ENCODE measurements at places on chromosomes 6 and 20.

- DNase-seq: no peak
Observed at GRCh38 chr6:166423051-166423745, 40.5 kb upstream of the MPC1 start.

DNA sequence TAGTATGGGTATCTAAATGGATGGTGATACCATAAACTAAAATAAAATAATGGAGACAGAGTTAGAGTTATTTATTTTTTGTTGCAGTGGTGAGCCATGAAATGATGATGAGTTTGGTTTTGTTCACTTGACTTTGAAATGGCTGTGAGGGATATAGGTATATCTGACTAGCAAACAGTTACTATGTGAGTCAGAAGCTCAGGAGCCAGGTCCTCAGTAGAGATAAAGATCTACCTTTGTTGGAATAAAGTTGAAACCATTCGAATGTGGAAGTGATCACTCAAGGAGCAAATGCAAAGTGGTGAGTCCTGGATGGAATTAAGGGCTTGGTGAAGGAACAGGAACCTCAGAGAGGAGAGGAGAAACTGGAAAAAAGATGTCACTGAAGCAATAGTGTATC, 86.0 kb upstream of the TPD52L1 start:
- no peak for DNase-seq

DNA sequence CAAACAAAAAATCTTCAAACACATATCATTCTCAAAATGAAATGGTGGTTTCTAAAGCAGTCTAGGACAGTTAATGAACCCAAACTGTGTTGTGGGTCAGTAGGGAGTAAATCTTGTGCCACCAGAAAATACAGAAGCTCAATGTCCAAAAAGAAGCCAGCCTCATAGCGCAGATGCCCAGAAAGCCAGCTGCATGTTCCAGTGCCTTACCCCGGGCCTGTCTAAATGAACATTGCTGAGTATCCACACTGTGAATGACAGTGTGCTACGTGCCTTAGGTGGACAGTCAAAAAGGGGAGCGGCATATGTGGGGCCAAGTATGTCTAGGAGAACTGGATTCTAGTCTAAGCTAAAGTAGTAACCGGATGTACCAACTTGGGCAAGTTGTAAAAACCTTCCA, 10.9 kb downstream of the FYN start:
- no peak for DNase-seq

GRCh38 chr6:108968325-108969316, 120.4 kb downstream of the ARMC2 start:
- no peak for DNase-seq

DNA sequence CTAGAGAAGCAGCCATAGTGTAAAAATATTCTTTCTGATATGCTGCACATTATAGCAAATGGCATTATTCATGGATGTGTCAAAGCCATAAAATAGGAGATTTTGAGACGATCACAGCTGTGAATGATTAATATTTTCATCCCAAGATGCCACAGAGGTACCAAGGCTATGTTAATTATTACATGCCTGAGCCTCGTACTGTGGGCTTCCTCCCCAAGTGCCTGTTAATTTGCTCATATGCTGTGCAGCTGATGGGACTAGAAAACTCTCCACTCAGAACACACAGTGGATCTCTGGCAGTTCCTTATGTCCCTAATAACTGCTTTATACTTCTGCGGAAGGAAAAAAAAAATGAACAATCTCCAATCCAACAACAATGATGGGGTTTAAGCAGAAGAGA, 184.9 kb upstream of the TSHZ2 start:
- no peak for DNase-seq

DNA sequence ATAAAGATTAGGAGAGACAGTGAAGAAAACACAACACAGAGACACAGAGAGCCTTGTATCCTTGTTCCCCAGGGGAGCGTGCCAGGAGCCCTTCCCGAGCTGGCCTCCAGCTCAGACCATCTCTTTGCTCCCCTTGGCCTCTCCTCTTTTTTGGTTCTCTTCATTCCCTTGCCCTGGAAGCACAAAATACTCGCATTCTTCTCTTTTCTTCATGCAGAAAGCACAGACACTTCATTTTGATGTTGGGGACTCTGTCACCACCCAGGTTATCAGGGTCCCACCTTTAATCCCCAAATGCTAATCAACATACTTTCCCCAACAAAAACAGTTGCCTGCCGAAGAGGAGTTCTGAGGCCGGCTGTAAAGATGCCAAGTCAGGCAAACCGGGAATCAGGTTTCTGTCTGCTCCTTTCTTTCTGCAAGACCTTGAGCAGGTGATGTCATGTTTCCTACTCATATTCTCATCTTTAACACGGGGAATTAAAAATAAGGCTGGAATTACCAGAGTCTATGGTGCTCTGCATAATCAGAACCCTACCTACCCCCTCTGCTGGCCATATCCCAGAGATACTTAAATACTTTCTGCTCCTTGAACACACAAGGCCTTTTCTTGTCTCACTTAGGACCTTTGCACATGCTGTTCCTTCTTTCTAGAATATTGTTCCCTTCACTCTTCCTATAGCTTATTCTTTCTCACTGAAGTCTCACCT, 21.7 kb downstream of the TGM6 start:
- peak; percentile 38 for DNase-seq

DNA sequence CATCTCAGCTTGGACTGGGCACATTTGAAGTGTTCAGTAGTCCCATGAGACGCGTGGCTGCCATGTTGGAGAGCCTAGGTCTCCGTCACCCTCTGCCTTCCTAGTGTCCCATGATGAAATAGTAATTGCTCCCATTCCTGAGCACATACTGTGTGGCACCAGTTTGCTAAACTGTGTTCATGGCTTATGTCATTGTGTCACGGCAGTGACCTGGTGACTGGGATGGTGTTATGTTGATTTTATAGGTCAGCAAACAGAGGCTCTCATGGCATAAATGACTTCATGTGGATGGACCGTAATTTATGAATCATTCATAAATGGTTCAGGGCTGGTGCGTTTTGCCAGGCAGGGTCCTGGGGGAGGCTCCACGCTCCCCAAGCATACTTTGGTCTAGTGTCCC, 3.8 kb downstream of the BCAS4 start:
- no peak for DNase-seq

DNA sequence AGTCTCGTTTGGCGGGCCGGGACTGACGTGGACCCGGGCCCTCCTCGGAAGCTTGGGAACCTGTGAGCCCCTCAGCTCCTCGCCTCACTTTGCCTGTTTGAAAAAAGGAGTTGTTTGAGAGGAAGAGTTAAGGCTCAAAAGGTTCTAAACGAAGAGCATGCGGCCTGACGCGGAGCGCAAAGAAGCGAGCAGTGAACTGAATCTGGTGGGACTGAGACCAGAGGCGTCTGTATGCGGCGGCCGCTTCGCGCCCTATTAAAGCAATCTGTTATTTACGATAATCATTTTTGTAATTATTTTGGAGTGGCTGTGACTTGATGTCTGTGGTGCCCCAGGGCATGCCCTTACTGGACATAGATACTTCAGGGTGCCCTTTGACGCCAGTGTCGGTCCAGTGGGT, 3.3 kb upstream of the TFAP2C start:
- DNase-seq: peak; percentile 49

GRCh38 chr6:52664991-52665686, 5.8 kb upstream of the TMEM14A start:
- no peak for DNase-seq

- peak; percentile 23 for DNase-seq
Observed at GRCh38 chr6:97572943-97573342, 289.9 kb upstream of the MMS22L start.

DNA sequence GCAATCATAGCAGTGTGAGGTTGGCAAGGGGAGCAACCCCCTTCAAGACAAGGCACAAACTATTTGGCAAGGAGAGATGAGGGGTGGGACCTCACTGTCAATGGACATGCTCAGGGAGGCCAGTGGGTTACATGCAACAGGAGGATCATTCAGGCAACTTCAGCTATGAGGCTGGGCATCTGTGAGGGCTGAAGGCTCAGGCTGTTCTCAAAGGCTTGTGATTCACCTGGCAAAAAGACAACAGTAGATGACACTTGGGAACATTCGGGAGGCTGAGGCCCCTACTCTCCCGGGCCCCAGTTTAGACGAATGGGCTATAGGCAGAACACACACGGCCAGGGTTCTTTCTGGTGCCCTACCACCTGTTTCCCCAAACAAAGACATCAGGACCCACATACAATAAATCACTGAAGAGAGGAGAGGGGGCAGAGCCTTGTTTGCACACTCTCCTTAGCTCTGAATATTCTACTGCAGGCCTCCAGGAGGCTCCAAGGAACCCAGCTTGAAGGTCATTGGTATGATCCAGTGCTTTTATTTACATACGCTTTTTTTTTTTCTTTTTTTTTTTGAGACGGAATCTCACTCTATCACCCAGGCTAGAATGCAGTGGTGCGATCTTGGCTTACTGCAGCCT, 7.9 kb downstream of the TUBB start:
- no peak for DNase-seq

DNA sequence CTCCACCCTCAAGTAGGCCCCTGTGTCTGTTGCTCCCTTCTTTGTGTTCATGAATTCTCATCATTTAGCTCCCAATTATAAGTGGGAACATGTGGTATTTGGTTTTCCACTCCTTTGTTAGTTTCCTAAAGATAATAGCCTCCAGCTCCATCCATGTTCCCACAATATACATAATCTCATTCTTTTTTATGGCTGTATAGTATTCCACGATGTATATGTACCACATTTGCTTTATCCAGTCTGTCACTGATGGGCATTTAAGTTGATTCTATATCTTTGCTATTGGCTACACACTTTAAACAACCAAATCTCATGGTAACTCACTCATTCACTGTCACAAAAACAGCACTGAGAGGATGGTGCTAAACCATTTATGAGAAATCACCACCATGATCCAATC, 35.5 kb upstream of the VGLL2 start:
- no peak for DNase-seq

- DNase-seq: no peak
Observed at GRCh38 chr6:43806758-43807227, 36.8 kb downstream of the VEGFA start.

- DNase-seq: no peak
Observed at GRCh38 chr6:116314218-116314617, 34.5 kb upstream of the TSPYL1 start.

DNA sequence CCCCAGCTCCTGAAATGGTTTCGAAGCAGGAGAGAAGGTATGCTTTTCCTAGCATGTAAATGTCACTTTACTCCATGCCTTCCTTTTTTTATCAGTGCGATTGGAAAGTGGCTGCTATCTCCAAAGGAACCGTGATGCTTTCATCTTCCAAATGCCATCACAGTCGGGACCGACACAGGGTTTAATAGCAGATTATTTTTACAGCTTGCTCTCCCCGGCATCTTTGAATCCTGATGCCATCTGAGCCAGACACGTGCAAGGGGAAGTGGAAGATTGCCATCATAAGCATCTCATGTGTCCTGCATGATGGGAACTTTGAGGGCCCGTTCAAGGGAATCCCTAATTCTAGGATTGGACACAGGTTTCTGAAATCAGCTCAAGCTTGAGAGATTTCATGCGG, 253.4 kb upstream of the KCNG1 start:
- DNase-seq: no peak

DNA sequence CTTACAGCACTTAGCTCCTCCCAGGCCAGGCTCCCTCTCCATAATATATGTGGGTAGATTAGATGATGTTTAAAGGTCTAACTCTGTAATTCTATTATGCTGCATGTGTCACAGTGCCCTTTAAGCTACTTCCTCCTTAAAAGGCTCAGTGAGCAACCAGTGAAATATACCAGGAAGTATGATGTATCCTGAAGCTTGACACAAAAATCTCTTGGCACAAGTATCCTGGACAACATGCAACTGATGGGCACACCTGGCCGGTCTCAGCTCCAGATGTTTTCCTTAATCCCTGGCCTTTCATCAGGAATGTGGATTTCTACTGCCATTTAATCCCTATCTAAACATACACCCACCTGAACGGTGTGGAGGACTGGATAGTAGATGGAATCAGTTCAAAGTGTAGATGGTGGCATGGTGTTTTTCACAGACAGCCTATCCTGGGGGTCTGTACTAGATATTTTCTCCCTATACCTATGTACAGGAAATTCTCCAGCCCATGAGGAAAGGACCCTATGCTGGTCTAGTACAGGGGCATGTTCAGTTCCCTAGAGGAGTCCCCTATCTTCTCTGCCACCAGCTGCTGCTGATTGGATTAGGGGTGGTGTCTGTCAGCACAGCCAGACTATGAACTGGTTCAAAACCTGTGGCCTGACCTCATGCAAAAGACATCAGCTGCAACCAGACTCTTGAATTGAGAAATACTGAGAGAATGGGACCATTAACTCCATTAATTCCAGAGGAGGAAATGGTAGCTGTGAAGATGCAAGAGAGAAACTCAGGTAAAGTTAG, 59.4 kb upstream of the CITED2 start:
- no peak for DNase-seq

GRCh38 chr6:163806755-163807499, 392.4 kb downstream of the QKI start:
- DNase-seq: no peak

DNA sequence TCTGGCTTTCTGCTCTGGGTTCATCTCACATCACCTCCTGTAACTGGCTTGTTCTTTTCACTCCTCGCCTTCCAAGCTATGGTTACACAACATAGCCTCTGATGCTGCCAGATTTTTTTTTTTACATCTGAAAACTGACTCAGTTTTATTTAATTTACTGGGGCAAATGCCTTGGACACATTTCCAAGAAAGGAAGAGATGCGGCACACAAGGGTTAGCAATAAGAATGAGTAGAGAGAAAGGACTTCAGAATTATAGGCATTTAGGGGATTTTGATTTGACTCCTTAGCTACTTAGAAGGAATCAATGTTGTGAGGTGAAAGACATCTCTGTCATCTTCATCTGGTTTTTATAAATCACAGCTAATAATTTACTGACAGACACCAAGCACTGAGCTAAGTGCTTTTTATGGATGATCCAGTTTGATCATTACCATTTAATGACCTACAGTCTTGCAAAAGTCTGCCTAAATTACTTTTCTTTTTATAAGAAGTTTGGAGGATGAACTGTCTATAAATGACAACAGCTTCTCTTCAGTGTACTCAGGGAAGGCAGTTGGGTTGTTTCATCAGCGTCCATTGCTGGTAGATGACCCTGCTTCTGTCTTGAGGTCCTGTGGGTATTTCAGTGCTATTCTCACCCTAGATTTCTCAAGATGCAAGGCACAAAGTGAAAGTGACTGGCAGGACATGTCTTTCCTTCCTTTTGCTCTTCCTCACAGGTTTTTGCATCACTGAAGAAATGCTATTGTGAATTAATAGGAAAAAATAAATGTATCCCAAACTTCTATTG, 31.1 kb downstream of the LAMA4 start:
- DNase-seq: no peak

GRCh38 chr6:146090474-146090873, 61.6 kb downstream of the GRM1 start:
- no peak for DNase-seq

Measured in HAP-1 (cell line).